ENCODE measurements at places on chromosomes 4 and X.

DNA sequence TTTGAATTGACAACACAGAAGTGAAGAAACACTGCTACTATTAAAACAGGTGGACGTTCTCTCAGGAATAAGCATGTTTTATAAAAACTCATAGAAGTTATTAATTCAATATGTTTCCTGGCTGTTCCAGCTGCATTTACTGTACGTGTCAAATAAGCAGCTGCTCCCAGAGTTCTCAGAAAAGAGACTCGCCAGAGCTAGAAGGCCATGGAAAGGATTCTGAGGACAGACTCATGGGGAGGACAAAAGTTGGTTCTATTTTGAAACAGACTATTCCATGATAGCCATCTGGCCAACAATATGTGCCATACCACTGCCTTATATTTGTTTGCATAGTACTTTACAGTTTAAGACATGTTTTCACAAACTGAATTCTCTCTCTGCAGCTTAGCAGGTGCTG is 136.5 kb downstream of the NR3C2 start:
- no peak for DNase-seq

GRCh38 chr4:168713253-168713652 is 216.4 kb downstream of the PALLD start:
- no peak for DNase-seq

GRCh38 chrX:56728321-56728720 is 722 bp upstream of the NBDY start:
- no peak for DNase-seq

DNA sequence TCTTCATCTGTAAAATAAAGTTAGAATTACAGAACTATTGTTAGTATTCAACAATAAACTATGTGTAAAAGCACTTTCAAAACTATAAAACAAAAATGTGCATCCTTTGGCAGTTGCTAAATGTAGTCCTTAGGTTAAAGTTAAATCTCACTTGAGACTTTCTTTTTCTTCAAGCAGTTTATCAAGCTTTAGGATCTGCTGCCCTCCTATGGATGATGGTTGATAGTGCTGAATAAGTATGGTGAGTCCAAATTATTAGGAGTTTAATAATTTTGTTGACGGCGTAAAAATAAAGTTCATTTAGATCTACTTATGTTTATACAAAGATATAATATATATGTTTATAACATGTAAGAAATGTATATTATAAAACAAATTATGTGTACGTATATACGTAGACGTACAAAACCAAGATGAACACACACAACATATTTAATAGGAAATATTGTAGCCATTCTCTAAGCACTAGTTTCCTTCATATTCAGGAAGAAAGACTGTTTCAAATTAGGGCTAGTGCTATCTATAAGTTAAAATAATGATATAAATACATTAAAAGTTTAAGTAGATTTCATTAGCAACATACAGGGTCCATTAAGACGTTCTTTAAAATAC is 22.3 kb downstream of the UGT2A2 start:
- DNase-seq, result no peak
